Stimulated activated CD4-positive, alpha-beta T cell treated with anti-CD3 and anti-CD28 coated beads, Interleukin-15, amount 100 ng/mL, for 1 hour (primary cell): ENCODE measurements at places on chromosomes 12 and 14.

DNA sequence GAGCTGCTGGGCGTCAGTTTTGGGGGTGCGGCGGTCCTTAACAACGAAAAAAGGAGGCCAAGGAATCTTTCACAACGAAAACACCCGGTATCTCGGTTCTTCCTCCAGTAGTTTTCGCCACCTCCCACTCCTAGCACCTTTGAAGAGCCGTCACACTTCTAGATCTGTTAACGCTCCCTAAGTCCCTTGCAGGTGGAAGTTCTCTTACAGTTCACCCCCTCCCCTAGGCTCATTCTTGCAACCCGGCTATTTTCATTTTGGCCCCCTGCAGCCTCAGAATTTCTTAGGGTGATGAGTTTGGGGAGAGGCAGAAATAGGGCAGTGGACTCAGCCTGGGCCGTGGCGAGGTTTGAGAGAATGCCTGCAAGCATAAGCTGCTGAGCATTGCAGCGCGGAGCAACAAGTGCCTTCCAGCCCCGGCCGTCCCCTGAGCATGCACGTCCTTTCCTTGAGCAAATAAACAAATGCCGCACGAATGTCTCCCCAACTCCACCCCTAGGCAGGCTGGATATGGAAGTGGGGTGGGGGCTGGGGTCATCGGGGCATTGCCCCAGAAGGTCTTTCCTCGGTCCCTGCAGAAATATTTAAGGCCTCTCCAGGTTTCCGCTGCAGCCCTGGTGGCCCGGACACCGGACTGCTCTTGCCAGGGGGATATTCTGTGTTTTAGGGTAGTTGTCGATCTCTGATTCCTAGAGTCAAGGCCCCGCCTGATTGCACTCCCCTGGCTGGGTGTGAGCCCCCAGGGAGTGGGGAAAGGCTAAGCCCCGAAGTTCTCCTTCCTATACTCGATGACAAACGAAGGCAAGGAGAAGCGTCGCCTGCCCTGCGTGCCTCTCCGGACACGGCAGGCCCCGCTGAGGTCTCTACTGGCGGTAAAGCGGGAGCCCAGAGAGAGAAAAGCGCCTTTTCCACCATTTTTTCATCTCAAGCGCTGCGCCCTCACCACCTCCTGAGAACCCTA is 1.6 kb downstream of the RFX4 start:
- DNase-seq, result no peak

DNA sequence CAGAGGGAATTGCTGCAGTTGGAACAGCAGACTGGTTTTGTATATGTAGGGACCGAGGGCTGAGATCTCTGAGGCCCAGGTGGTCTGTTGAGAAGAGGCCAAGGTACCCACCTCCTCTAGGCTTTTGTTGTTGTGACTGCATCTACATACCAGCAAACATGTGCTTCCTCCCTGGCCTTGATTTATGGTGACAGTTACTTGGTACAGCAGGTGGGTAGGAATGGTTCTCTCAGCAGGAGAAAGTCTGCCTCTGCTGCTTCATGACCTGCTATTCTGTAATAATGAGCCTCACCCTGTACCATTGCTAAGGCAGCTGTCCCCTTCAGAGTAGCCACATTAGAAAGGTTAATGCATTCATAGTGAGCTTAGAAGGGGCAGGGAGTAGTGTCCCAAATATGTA is 196.7 kb upstream of the PELI2 start:
- no peak for DNase-seq

DNA sequence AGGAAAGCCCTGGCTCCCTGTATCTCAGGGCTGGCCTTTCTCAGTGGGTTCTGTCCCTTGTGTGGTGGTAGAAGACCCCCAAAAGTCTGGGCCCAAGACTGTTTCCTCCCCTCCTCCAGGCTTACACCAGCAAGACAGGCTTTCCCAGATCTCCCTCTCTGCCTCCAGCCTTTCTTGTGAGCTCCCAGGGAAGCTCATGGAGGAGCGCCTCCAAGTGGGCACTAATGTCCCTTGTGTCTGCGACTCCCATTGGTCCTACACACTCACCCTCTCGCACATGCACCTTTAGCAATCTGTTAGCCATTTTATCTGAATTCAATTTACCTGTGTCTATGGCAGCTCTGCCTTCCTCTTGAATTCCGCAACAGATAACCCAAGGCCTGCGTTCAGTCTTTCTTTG is 251.1 kb upstream of the CAND1 start:
- DNase-seq, result no peak

- DNase-seq, result no peak
These were observed 75.8 kb downstream of the RIN3 start for GRCh38 chr14:92589213-92589852.

- DNase-seq, result no peak
These were observed 9.8 kb downstream of the SCAF11 start for GRCh38 chr12:45980540-45980939.

- no peak for DNase-seq
These were observed 12.6 kb upstream of the PUS1 start for GRCh38 chr12:131916306-131917138.

DNA sequence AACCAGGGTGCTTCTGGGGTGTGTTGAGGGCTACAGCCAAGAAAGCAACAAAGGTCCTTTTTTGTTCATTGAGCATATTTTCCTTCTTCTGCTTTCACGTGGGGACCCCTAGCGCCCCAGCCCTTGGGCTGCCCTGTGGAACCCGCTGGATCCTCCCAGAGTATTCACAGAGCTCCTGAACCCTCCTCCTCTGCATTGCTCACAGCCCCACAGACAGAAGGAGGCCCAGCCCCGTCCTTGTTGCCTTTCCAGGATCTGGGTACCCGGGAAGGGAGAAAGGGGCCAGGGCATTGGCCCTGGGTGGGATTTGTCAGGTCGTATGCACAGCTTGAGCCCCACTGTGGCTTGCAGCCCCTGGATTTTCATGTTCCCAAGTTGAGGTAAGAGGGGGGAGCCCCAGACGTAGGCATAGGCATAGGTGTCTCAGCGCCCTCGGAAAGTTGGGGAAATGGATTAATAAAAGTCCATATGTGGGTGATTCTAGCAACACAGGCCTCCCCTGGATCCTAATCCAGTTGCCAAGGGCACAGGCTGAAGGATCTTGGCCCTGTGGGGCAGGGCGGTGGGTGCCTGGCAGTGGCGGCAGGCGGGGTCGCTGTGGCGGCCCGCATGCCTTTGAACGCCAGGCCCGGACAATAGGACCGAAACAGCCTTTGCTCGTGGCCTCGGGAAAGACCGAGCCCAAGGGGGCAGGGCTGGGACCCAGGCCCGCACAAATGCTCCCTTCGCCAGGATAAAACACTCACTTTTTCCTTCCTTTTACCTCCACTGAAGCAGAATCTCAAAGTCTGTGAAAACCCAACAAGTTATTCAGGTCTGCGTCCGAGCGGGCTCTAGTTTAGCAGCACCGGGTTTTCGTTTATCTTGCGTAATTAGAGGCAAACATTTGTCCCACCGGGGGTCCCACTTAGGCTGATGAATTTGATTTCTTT is 3.0 kb upstream of the HOXC10 start:
- DNase-seq, result no peak

- no peak for DNase-seq
These were observed 4.8 kb downstream of the NEUROD4 start for GRCh38 chr12:55024575-55024974.

DNA sequence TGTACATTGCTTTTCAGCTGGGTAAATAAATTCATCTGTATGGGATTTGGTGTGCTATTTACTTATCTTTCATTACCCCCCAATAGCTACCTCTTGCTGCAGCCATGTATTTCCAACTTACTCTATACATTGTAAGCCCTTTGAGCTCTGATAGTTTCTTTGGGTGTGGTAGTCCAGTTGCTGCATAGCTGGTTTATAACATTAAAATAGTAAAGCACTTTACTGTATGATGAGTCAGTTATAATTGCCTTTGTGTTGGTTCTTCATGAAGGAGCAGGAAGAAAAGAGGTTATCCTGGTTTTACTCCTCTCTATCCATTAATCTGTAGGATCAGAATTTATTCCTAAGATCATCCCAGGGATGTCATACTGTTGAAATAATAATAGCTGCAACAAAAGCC is 15.7 kb downstream of the TBC1D30 start:
- no peak for DNase-seq

DNA sequence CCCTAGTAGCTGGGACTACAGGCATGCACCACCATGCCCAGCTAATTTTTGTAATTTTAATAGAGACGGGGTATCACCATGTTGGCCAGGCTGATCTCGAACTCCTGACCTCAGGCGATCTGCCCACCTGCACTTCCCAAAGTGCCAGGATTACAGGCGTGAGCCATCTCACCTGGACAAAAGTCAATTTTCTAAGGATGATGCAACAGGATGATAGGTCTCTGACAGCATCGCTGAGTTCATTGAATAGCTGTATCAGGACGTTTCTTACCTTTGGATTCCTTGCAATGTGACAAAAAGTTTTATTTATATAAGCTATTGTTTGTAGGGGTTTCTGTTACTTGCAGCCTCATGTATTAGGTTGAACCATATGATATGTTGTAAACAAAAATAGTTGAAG is 55.5 kb upstream of the PCED1B start:
- DNase-seq, result no peak

DNA sequence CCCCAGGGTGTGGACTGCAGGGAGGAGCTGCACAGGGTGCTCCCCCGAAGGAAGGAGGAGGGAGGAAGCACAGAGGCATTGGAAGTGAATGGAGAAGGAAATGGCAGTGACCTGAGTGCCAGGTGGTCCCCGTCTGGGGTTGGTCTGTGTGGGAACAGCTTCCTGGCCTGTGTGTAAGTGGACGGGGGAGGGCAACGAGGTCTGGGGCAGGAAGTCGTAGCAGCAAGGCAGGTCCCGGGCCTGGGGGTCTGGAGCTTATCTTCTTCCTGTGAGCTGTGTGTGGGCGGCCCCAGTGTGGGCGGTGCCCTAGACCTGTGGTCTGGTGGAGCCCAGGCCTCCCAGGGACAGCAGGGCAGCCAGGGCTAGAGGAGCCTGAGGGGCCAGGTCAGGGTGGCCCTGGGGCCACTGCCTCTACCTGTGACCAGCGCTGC is 382.1 kb downstream of the TMEM121 start:
- no peak for DNase-seq

DNA sequence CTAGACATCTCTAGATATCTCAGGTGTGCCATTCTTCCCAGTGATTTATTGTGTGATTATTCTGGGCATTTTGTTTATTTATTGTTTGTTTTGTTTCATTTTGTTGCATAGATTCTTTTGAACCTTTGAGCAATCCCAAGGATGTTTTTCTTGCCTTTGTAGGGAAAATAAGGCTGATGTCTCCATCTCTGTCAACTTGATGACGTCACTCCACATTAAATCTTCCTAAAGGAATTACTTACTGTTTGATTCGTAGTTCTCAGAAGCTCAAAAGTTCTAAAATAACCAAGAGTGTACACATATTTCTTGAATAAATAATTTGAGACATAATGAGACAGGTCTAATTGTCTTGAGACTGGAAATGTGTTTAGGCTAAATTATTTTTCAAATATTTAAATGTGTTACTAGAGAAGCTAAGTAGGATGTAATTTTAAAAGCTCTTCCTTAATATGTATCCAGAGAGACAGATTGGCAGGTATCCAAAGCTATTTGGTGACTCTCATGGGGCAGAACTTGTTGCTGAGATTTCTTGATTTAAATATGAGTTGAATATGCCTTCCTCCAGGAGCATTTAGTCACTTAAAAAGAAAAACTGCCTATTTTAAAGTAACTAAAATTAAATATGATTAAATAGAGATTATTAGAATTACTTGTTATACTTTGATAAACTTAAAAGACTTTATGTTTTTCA is 128.7 kb downstream of the CNTN1 start:
- DNase-seq, result no peak

DNA sequence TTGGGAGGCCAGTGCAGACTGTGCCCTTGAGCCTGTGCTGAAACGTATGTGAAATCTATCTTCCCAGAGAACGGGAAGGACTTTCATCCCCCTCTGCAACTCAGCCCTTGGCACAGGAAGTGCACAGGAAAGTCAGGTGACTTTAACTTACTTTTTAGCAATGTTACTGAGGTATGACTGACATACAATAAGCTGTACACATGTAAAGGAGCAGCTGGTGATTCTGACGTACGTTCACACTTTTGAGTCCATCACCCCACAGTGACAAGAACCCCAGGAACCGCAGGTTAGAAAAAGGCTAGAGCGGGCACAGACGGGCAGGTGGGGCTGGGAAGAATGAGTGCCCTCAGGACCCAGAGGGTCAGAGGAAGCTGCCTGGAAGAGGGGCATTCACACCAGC is 48.0 kb downstream of the ARL6IP4 start:
- DNase-seq, result no peak

DNA sequence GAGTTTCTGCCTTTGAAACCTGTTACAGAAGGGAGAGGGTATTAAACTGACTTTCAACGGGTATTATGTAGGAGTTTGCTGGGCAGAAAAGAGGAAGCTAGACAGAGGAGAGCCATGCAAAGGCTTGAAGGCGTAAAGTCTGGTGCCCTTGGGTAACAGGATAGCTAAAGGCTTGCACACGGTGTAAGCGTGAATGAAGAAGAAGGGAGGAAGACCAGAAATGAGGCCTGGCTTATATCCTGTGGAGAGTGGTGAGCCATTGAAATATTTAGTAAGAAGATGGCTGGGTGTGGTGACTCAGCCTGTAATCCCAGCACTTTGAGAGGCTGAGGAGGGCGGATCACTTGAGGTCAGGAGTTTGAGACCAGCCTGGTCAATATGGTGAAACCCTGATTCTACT is 22.6 kb downstream of the SUDS3 start:
- DNase-seq, result no peak

DNA sequence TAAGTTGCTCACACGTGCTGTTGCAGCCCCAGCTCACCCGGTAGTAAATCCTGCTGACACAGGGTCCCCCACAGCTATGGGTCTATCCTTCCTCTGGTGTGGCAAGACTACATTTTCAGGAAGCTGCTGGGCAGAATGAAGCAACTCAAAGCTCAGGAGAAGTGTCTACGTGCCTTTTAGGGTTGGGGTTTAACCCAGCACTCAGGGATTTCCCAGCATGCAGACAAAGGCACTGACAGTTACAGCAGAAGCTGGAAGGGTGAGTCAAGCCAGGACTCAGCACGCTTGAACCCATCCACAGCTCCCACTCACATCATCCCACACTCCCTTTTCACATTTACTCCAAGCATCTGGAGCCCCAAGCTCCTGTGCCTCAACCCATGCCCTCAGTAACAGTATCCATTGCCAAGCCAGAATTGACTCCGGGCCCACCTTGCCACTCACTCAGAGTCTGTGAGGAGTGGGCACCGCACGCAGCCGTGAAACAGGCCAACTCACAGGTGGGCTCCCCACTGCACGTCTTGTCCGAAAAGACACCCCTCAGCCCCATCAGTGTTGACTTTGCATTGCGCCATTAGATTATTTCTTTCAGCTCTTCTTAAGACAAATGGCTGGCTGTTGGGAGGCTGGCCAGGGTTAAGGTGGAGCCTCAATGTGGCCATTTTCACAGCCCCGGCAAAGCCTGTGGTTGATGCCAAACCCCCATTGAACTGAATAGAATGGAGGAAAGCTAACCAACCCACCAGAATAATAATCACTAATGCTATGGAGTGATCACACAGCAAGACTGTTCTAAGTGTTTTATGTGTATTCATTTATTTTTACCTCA is 59.6 kb downstream of the ZFP36L1 start:
- DNase-seq, result no peak
